ENCODE measurements at places on chromosomes 11 and 22.
A peak's percentile ranks its signal among the peaks of the same experiment; 100 is the strongest.

DNA sequence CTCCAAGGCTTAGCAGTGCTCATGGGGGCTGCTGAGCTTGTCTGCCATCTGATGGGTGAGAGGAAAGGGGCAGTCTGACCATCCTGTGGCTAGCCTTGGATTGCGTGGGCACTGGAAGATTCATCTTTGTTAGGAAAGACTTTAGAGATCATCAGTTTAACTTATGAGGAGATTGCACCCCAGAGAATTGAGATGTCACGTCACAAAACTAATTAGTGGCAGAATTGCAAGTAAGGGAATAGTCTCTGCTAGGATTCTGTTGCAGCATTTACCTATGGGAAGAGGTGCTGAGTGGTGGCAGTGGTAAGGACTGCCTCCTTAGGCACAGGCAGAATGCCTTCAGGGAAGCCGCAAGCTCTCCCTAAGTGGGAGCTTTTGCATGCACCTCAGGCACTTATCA, 42.8 kb upstream of the HSPA8 start:
- no peak for DNase-seq

- DNase-seq = no peak
These were observed 1104.4 kb upstream of the CCDC90B start for GRCh38 chr11:84390441-84391078.

DNA sequence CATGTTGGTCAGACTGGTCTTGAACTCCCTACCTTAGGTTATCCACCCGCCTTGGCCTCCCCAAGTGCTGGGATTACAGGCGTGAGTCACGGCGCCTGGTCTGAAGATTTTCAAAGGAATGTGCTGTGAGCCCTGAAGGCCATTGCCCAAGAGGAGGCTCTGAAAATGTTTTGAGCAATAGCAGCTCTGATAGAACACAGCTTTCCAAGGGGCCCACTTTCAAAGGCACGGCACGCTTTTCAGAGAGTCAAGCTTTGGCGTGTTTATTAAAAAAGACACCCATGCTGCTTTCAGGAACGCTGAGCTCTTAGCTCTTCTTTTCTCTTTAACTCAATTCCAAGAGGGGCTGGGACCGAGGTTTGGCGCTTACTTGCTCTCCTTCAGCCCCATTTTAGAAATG, 73.8 kb upstream of the CDON start:
- peak; percentile 72 for DNase-seq

GRCh38 chr22:47167056-47167455, 404.6 kb downstream of the TBC1D22A start:
- no peak for DNase-seq

GRCh38 chr11:115282923-115283322, 221.3 kb downstream of the CADM1 start:
- no peak for DNase-seq

- no peak for DNase-seq
These were observed 11.5 kb downstream of the RTL6 start for GRCh38 chr22:44486538-44486937.

DNA sequence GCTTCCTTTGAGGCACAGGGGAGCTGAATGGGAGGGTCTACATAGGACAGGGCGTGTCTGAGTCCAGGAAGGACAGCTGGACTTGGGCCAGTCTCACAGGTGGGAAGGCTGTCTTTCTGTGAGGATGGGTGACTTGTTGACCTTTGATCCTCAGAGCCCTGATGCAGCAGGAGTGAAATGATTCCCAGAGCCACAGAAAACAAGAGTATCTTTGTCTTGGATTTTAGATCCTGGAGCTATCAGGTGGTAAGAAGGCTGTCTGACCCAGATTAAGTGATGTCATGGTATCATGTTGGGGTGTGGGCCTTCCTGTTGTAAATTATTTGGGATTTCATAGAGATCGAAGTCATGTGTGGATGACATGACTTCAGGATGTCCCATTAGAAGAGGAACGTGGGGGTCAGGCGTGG, 15.0 kb downstream of the PTPRJ start:
- DNase-seq = no peak

DNA sequence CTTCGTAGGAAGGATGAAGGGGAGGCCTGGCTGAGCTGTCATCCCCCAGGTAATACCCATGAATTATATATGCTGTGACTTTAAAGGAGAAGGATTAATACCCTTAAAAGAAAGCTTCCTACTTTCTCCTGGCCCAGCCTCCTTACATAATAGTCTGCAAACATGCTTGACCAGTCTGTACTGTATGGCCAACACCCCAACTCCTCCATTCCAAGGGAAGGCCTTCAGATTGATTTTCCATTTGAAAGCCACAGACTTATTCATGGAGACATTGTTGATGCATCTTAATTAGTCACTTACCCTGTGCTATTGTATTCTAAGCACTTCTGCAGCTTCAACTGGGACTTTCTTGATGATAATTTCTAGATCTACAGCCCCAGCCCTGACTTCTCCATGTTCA, 2.0 kb downstream of the PAAF1 start:
- no peak for DNase-seq

GRCh38 chr11:8095371-8095770, 14.4 kb downstream of the TUB start:
- no peak for DNase-seq

DNA sequence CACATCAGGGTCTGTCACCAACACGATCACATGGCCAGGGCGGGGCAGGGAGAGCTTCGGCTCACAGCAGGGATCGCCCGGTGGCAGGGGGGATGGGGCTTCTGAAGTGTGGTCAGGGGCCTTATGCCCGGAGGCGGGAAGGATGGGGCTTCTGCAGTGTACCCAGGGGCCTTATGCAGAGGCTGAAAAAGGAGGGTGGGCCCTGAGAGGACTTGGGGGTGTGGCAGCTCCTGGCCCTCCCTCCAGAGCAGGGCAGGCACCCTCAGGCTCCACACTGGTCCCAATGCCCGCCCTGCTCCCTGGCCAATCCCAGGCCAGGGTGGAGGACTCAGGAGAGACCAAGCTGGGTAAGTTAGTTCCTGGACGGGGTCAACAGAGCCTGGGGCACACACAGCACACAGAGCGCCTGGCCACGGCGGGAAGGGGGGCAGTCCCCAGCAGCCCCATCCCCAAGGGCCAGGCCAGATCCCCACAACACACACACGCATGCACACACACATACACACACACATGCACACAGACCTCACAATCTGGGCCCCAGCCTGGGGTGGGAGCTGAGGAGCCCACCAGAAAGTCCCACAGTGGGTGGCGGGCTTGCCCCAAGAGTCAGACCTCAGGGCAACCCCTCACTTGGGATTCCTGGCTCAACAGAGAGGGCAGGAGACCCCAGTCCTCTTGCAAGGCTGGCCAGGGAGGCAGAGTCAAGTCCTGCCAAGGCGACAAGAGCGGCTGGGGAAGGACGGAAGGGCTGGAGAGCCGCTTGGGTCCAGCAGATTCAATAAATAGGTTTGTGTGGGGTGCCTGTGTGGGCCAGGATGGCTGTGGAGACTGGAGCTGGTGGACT, 1.1 kb upstream of the CEND1 start:
- DNase-seq = no peak

DNA sequence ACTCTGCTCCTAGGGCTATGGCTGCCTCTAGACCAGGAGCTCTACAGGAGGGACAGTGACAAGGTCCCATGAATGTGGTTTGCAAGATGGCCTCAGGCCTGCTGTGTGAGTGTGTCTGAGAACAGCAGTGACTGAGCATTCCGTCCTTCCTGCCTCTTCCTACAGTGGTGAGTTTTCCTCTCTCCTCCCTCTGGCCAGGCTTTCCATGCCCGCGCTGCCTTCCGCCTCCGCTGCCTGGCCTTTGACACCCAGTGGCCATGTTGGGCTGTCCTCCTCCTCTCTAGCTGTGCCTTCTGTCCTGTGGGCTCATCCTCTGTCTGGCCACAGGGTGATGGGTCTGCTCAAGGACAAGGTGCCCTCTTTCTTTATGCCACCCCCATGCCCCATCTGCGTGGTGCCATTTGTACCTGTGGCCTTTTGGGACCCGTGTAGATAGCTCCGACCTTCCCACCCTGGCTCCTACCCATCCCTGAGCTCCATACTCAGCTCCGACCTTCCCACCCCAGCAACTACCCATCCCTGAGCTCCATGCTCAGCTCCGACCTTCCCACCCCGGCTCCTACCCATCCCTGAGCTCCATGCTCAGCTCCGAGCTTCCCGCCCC, 970.4 kb downstream of the BRD1 start:
- DNase-seq = no peak

DNA sequence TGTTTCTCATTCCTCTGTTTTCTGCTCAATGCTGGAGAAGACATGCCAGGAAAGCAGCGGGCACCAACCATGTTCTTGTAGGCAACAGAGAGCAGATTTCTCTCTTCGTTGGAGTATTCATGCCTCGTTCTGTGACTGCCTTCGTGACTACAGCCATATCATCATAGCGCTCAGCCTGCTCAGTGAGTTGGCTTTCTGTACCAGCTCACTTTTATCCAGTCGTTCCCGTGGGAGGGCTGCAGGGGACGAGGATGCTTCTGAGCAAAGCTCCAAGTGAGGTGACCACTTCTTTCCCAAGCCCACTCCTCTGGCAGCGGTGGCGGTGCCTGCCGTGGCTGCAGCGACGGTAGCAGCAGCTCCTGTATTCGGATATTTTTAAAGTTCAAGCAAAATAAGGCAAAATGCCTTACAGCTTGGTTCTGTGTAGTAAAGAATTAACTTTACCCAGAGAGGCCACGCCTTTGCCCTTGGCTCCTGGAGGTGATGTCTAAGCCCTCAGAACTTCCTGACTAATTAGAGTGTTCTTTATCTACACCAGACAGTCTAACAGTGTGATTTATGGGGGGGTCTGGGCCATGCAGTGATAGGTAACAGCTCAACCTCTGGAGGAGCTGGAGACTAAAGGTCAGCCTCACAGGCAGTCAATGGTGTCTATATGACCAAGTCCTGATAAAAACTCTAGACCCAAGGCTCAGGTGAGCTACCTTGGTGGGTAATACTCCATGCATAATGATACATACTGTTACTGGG, 35.3 kb downstream of the LDHAL6A start:
- no peak for DNase-seq

- no peak for DNase-seq
These were observed 30.7 kb downstream of the KRTAP5-5 start for GRCh38 chr11:1660111-1660867.

GRCh38 chr11:2092956-2093412, 46.2 kb downstream of the IGF2 start:
- peak; percentile 43 for DNase-seq

GRCh38 chr11:128116885-128117284, 470.5 kb downstream of the ETS1 start:
- DNase-seq = peak; percentile 29

GRCh38 chr11:110829873-110830272, 117.6 kb upstream of the ARHGAP20 start:
- no peak for DNase-seq

DNA sequence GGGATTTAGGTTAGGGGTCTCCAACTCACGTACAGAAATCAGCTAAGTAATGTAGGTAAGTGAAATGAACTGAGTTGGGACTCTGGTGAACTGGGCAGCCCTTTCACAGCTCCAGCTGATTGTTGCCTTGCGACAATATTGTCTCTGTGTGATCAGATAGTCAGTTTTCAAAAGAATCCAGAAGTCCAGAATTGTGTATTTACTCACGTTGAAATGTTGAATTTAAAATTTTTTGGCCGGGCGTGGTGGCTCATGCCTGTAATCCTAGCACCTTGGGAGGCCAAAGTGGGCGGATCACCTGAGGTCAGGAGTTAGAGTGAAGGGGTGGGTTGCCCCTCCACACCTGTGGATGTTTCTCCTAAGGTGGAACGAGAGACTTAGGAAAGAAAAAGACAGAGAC, 18.8 kb upstream of the WDR74 start:
- no peak for DNase-seq

DNA sequence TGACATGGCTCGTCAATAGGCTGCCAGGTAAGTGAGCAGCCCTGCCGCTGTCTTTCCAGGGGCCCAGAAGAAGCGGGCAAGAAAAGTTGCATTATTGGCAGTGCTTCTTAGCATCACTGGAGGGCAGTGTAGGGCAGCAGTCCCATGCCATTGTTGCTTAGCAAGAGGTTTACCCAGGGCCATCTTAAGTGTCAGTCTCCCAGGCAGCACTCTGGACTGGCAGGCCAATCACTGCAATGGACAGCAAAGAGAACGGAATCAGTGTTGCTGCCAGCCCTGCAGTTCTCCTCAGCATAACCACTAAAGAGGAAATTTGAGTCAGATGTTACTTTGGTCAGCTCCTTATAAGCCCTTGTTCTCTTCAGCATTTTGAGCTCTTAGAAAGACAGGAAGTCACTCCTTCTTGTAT, 13.4 kb upstream of the GRK2 start:
- DNase-seq = no peak

- peak; percentile 48 for DNase-seq
These were observed 8.5 kb upstream of the FXYD6 start for GRCh38 chr11:117884994-117885393.

GRCh38 chr11:126391970-126392632, 36.6 kb downstream of the ST3GAL4 start:
- DNase-seq = no peak

- no peak for DNase-seq
These were observed 103.4 kb upstream of the OLFML1 start for GRCh38 chr11:7381937-7382336.

DNA sequence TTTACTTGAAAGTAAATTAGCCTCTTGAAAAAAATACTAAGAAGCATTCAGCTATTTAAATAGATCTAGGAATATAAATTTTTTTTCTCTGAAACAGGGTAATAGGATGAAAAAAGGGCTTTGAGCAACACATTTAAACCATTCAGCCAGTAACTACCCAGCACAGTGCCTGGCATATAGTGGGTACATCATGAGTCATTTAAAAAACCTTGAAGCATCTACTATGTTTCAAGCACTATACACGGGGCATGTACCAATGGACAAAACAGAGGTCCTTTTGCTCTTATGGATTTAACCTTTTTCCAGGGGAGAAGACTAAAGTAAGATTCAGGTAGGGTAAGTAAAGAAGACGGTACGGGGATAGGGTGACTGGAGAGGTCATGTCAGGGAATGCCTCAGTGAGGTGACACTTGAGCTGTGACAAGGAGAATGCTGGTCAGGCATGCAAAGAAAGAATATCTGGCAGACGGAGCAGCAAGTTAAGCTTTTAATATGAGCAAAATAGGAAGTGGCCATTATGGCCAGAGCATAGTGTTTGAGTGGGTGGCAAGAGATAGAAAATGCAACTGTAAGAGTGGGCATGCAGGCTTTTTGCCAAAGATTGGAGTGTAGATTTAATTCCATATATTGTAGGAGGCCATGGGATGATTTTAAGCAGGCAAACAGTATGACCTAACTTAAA, 101.1 kb downstream of the HIPK3 start:
- DNase-seq = no peak

DNA sequence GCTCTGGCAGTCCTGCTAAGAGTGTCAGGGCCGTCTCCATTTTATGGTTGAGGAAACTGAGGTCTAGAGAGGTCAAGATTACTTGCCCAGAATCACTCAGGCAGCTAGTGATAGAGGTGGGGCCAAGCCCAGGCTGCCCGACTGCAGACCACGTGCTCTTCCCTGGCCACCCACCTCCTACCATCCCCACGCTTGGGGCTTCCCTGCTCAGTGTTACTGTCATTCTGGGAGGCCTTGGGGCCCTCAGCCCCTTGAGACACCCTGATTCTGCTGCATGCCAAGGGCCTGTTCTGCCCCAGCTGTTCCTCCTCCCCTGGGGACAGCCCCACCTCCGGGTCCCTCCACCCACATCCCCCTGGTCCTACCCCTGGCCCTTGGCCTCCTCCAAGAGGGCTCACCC, 17.2 kb upstream of the TAB1 start:
- no peak for DNase-seq
